ENCODE measurements at places on chromosomes 5 and 9.

DNA sequence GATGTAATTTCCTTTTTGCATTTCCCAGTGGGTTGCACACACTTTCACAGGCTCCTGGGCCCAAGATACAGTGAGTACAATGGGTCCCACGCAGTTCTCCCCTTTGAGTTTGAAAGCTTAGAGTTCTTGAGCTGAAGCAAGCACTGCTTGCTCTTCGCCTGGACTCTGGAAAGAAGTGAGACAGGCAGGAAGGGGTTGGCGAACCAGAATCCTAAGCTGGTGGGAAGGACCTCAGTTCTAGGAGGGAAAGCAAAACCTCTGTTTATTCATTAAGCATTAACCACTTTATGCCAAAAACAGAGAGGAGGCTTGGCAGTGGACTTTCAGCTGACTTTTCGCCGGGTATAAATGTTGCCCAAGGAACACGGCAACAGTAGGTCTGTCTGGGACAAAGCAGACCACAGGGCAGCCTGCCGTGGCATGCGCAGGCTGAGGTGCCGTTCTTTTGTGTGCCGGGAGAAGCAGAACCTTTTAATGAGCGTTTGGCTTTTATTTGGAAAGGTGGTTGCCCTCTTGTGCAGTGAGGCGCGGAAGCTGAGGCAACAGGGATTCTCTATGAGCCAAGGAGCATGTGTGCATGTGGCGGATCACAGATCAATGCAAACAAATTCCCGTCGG lies 239.9 kb upstream of the PANK3 start:
- no peak for DNase-seq

DNA sequence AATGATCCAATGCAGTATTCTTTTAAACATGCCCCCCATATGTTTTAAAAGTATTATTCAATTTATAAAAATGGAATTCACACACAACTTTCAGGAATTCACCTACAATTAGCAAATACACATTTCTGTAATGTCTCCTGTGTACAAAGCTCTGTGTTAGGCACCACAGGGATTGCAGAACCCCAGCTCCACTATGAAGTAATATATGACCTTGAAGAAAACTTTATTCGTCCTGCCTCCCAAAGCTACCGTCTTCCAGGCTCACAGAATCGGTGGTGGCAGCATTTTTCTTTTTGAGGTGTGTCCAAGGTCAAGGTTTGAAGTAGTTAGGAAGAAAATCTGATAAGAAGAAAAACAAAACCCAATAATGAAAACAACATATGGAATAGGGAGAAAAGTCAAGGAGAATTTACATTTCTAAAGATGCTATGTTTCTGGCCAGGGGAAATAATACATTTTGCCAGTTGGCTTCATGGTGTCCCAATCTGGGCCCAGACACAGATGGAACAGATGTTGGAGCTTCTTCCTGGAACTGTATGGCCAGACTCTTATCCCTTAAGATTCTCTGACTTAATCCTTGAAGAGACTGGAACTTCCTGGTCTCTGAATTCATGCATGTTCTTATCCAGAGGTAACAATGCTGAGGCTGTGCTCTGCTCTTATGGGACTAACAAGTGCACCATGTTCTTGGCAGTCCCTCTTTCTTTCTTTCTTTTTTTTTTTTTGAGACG lies 22.0 kb upstream of the LVRN start:
- no peak for DNase-seq

GRCh38 chr9:127854184-127854806 lies at the start of gene ENG:
Gene ENG (minus strand): TSS chr9:127854658. CDS start chr9:127854355, 303 bp downstream.
- no peak for DNase-seq

GRCh38 chr9:113511047-113511521 lies 47.6 kb downstream of the RGS3 start:
- no peak for DNase-seq

DNA sequence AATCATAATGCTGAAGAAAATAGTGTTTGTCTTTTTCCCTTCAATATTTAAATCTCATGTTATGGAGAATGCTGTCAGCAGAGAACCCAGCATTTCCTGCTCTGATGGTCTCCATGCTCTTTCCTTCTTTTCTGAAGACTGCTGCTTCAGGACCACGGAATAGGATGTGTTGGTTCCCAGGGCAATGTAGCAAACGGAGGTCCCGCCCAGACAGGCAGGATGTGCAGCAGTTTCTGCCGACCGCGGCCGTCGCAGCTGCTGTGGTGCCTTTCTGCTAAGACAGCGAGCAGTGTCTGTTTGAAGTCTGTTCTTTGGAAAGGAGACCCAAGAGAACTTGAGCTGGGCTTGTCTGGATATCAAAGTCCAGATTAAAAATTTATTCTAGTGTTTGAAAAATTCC lies 654.3 kb downstream of the CCDC171 start:
- no peak for DNase-seq

DNA sequence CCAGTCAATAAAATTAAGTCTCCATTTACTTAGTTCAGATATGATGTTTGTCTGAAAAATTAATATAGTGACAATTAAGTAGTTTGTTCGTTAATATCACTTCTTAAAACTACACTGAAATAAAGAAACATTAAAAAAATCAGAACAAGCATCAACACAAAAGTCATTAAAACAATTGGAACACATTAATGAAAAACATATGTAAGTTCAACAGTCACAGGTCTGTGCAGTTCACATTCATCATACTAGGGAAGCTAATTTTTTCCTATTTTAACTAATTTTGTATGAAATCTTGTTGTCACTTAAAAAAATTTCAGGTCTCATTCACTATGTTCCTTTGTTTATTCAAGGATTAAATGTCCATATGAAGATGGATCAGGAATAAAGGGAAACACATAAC lies 22.5 kb downstream of the POC5 start:
- DNase-seq, result no peak

GRCh38 chr9:92058723-92059444 lies 56.3 kb downstream of the SPTLC1 start:
- DNase-seq, result no peak

- no peak for DNase-seq
Observed at GRCh38 chr9:108844856-108845255, 10.9 kb downstream of the ACTL7B start.

GRCh38 chr5:15500325-15501001 lies 483 bp downstream of the FBXL7 start:
- no peak for DNase-seq

DNA sequence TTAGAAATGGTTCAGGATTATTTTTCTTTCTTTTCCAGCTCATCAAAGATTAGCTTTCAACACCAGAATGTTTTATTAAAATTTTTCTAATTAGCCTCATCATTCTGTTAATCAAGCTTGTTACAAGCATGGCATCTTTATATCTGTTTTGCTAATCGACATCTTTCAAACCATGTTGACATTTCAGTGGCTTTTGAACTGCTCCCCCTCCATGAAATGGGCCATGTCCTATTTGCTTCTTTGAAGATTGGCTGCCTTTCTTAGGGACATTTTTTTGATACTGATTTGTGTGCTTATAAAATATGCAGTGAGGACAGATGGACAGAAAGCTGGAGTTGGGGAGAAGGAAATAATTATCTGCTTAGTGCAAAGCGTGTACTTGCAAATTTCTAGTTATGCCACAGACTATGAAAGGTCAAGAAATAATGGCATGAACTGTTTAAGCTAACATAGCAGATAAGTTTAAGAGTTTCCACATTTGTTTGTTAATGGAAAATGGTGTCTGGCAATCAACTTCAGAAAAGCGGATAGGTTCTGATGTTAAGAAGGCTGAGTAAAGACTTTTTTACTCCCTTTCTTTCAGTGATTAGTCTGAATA lies 27.5 kb downstream of the BTF3 start:
- no peak for DNase-seq

Measured in RWPE2 (cell line).